ENCODE measurements at places on chromosomes 3 and 15.
A peak's percentile ranks its signal among the peaks of the same experiment; 100 is the strongest.

- DNase-seq: no peak
Measured at GRCh38 chr3:192408007-192408646, 319.2 kb downstream of the FGF12 start.

GRCh38 chr15:38091078-38091645 lies 156.7 kb downstream of the TMCO5A start:
- DNase-seq: no peak

DNA sequence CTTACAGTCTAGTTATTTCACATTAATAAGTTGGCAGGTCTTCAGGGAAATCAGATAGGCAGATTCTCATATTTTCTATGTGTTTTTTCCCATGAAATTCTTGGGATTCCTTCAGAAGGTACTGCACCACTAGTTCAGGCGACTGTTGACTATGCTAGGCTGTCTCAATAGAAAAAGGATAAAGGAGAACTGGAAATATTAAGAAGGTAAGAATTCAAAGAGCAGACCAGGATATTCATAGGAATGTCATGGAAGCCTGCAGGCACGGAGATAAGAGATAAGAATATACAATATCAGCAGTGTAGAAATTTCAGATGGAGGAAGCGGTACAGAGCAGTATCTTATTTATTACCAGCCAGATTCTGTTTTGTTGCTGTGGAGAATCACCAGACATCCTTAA lies 432.1 kb upstream of the MDFIC2 start:
- no peak for DNase-seq

- DNase-seq: peak; percentile 90
Measured at GRCh38 chr3:169923189-169923588, 11.8 kb downstream of the SAMD7 start.

- no peak for DNase-seq
Measured at GRCh38 chr3:9102240-9102981, 139.1 kb upstream of the RAD18 start.

DNA sequence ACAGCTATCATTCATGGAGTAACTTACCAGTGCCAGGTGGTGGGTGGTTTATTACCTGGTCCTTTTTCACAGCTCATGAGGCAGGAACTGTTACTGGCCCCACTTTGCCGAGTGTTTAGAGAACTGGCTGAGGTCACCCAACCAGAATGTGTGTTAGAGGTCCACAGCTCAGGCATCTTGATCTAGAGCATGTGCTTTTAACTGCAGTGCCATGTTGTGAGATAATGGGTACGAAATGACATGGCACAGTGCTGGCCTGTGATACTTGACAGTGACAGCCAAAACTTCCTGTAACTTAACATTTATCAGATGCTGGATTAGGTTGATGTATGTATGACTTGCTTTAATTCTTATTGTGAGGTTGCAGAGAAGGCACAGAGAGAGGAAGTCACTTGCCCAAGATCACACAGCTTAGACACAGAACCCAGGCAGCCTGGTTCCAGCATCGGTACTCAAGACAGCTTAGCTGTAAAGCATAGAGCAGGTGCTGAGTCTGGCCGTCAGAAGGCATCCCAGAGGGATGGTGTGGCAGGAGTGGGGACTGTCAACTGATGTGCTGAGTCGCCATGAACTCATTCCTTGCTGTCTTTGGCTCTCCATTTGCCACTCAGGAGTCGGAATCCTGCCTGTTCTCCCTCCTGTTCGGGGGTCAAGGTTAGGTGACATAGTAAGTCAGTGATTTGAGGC lies 9.6 kb downstream of the MCM2 start:
- no peak for DNase-seq

DNA sequence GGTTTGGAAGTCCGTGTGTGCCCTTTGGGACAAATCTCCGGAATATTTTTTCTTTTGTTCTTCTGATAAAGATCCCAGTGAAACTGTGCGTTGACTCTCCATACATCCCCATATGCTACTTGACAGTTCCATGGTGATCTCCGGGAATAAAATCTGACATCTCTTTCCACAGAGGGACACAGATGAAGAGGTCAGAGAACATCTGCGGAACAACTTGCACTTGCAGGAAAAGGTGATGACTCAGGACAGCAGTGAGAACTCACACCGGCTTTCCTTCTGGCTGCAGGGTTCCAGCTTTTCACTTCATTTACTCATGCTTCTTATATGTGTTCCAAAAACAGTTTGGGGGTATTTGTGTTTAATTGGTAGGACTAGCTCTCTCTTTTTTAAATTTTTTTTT lies 157.5 kb upstream of the CHRM5 start:
- DNase-seq: no peak

GRCh38 chr15:63551400-63551799 lies 45.8 kb upstream of the FBXL22 start:
- no peak for DNase-seq
